Left ventricle myocardium superior (tissue), 1 donor: ENCODE measurements at places on chromosomes 13 and 19.

GRCh38 chr13:71118779-71119364 lies 748.1 kb downstream of the DACH1 start:
- no peak for DNase-seq

- DNase-seq: peak; percentile 23
Observed at GRCh38 chr13:91399189-91400062, 1.0 kb downstream of the GPC5 start.

GRCh38 chr13:50213526-50213925 lies 198.3 kb downstream of the KCNRG start:
- no peak for DNase-seq

DNA sequence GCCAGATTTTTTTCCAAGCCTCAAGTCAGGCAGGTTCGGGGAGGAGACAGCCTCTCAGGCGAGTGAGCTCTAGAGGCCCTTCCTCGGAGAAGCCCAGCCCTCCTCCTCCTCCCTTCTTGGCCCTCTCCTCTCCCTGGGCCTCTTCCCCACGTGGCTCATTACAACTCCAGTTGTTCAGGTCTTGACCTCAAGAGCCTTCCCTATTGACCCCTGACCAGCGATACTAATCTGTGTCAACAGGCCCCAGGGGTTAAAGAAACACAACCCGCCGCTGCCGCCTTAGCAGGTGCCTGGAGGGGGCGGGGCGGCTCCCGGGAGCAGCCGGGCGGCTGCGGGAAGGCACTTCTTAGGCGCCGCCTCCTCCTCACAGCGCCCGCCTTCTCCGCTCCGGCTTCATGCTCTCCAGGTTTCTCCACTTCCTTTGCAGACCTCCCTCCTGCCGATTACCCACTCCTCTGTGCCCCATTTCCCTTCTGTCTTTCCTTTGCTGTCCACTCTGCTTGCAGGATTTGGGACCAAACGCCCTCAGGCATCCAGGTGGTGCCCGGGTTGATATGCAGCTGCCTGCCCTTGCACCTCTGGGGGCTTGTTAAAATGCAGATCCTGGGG lies 51.0 kb downstream of the LYL1 start:
- DNase-seq: peak; percentile 76

DNA sequence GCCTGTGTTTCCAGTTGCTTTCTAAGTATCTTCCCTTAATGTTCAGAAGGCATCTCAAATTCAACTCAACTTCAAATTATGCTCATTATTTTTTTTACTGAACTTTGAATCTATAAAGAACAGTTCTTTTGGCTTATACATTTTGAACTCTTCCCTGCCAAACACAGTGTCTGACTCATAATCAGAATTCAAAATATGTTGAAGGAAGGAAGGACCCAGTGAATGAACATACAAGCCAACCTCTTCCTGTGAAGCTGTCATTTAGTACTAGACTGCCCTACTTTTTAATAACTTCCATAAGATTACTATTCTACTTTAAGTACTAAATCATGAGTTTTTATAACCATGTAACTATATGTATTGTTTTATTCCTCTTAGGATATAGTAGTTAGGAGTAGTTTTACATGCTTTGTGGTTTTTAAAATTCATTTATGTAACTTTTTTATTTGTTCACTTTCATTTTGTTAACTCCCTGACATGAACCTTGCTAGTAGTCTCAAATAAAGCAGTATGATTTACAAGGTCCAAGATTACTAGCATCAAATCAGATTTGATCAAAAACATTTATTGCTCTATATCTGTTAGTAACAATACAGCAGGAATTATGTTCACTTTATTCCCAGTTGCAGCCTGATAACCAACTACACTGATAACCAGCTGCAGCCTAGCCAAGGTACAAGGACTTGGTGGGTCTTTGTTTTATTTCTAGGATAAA lies 6.4 kb downstream of the NUDT15 start:
- DNase-seq: no peak

DNA sequence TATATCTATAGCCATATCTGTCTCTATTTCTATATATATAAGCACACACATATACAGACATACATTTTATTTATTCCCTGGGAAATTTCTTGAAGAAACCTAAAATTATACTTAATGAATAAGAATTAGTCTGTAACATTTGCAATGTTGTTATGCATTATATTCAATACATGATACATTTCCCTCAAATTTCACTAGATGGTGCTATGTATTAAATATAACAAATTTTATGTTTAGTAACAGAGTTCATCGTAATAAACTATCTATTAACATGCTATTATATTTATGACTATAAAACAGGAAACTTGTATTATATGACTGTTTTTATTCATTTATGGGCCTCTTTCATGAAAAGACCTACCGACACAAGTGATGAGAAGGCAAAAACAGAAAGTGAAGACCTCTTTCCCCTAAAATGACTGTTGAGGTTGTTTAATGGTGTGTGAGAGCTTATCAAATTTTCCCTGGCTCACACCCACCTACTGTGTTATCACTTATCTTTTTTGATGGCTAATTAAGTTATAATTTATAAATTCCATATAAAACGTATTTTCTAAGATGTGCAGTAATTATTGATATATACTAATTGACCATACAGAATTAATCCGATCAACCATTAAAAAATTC lies 881.9 kb downstream of the SLITRK6 start:
- no peak for DNase-seq

GRCh38 chr19:56842412-56842811 lies 1.9 kb upstream of the PEG3 start:
- no peak for DNase-seq

- peak; percentile 58 for DNase-seq
Observed at GRCh38 chr19:3801412-3802096, 15.4 kb upstream of the MATK start.

DNA sequence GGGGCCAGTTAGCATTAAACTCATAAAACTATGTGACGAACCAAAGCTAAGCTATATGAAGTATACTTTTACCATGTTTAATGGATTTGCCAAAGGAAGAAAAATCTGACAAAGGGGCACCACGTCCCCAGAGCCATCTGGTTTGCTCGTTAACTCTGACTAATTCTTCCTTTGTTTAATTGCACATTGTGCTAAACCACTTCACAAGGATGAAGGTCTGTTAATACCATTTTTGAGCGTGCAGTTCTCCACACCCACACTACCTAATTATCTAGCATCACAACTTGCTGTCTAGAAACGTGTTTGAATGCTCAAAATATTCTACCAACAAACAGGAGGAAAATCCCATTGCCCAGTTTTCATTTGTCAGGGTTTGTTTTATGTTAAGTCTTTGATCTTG lies 74.8 kb downstream of the COL4A1 start:
- DNase-seq: no peak

GRCh38 chr13:44474122-44474910 lies 100.7 kb downstream of the SERP2 start:
- no peak for DNase-seq

GRCh38 chr19:58334691-58335249 lies 8.0 kb downstream of the ZSCAN22 start:
- DNase-seq: no peak

GRCh38 chr19:1579222-1579621 lies 11.1 kb upstream of the MEX3D start:
- no peak for DNase-seq

GRCh38 chr19:13929956-13930355 lies 8.3 kb downstream of the PODNL1 start:
- no peak for DNase-seq

GRCh38 chr13:102033857-102034331 lies 368.0 kb downstream of the FGF14 start:
- DNase-seq: no peak

DNA sequence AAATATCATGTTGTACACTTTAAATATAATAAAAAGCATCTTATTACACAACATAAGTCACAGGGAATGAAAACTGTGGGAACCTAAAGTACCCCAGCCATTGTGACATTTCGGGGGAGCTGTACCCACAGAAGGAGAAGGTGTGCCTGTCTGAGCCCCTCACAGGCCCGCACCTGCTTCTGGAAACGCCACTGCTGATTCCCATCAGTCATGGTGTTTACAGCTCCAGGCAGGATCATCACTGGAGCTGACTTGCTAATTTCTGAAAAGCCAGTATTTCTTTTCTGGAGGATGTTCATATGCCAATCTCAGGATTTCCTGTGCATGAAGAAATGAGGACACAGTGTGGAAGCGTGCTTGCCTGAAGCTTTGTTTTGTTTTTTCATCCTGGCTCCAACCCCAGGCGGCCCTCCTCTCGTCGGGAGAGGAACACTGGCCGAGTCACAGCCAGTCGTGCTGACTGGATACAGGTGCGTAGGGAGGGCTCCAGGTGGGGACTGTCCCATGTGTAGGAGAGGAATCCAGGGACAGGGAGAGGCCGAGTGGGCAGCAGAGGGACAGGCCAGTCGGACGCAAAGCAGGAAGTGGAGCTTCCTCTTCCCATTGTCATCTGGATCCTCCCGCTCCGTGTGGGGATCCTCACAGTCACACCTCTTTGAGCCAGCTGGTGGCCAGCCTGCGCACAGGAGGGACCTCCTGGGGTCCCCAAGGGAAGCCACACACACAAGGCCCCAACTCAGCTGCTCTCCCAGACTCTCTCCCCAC lies 4.2 kb upstream of the ATP12A start:
- no peak for DNase-seq

- DNase-seq: peak; percentile 51
Observed at GRCh38 chr19:46000491-46001246, 5.4 kb downstream of the CCDC61 start.

GRCh38 chr19:15288146-15288963 lies 44.0 kb downstream of the BRD4 start:
- peak; percentile 66 for DNase-seq

DNA sequence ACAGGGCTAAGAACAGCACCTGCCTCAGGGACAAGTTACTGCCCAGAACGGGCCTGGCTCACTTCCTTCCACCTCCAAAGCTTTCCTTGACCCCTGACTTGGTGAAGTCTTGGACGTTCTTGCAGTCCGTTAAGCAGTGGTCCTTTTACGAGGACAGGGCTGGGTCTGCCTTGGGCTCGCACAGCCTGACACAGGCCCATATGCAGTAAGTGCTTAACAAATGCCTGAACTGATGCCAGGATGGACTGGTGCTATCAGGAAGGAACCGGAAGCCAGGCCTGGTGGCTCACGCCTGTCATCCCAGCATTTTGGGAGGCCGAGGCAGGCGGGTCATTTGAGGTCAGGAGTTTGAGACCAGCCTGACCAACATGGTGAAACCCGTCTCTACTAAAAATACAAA lies 1.8 kb upstream of the PLK5 start:
- no peak for DNase-seq

- DNase-seq: no peak
Observed at GRCh38 chr19:33806434-33806881, 9.8 kb downstream of the KCTD15 start.

DNA sequence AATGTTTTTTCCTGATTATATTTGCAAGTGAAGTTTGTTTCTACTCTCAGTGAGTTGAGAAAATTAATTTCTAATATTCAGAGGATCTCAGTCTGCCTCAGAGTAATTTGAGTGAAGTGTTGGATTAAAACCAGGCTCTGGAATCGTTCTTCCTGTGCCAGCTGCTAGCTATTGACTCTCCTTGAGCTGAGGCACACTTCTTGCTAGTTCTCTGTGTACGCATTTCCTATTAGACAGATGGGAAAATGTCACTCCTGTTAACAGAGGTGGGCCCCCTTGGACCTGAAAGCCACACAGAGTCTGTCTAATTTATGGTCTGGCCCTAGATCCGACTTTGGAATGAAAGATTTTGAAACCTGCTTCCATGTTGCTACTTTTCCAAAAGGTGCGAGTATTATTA lies 107.6 kb upstream of the RNF113B start:
- DNase-seq: no peak

GRCh38 chr13:32086791-32087441 lies 55.3 kb downstream of the FRY start:
- no peak for DNase-seq

DNA sequence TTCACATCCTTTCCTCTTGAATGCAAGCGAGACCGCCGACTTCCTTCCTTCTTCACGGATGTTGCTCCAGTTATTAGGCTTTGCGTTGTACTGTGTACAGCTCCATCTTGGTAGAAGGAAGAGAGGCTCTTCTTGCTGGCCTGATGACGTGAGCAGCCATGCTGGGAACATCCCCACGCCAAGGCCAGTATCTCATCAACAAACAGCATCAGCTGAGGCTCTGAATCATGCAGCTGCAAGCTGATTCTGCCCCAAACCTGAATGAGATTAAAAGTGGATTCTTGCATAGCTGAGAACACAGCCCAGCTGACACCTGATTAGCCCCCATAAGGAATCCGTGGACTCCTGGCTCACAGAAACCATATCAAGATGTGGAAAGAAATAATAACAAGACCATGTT lies 809.6 kb downstream of the EFNB2 start:
- DNase-seq: no peak

- peak; percentile 44 for DNase-seq
Observed at GRCh38 chr19:33396701-33397535, 23.4 kb downstream of the CEBPG start.

DNA sequence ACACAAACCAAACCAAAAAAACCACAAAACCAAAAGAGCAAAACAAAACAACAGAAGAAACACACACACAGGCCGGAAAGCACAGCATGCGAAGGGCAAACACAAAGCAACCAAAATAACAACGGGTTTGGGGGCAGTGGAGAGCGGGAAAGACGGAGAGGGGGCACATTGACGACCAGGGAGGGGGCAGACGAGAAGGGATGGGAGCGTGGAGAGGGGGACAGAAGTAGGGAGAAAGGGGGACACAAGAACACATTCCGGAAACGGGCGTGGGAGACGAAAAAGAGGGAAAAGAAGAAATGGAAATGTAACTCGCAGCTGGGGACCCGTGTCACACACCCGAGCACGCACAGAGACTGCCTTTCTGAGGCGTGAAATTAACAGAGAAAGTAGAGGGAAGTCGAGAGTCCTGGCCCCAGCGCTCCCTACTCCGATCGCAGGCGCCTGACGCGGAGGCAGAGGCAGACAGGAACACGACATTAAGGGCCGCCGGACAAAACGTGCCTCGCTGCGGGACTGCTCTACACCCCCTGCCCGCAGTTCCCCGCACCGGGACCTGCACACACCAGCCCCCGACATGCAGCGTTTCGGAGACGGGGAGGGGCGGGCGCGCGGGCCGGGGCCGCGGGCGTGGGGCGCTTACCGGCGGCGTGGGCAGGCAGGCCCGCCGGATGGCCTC lies 652 bp downstream of the POU4F1 start:
- DNase-seq: no peak

GRCh38 chr13:113666329-113666670 lies 719 bp upstream of the GRK1 start:
- DNase-seq: no peak

- DNase-seq: no peak
Observed at GRCh38 chr19:45676851-45677263, 8.8 kb downstream of the GIPR start.

- DNase-seq: no peak
Observed at GRCh38 chr13:111844682-111845081, 222.3 kb upstream of the SOX1 start.

DNA sequence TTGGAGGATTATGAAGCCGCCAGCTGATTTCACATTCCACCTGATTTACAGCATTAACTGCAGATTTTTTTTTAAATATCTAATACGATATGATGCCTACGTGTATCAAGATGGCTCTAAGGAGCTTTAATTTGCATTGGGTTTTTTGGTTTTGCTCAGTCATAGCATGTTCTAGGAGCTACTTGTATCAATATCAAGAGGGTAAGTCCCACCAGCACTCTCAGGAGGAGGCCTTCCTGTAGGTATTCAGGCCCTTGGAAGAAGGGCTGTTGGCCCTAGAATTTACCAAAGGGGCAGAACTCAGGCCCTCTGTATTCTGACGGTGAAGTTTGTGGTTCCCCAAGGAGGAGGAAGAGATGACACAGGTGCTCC lies 97.2 kb upstream of the IPO5 start:
- no peak for DNase-seq

GRCh38 chr13:92355213-92355612 lies 871.4 kb upstream of the GPC6 start:
- DNase-seq: no peak
